Prostate gland (tissue), 2 donors: ENCODE measurements at places on chromosomes 1 and 21. TPM values are rescaled to one million over a fixed set of nuclear protein-coding genes. Genes with fewer than 3 reads are reported as not detected.

- H3K36me3 ChIP-seq: no peaks in the 10 kb centered on the region
- H3K27ac ChIP-seq: peak overlapping the region; percentile 2
- no peaks in the 10 kb centered on the region for H3K27me3 ChIP-seq
- H3K4me3 ChIP-seq: no peak overlapping the region
Measured at GRCh38 chr1:219123036-219123435, 50.6 kb upstream of the LYPLAL1 start.

The DRAXIN gene
- total RNA-seq: 0.05 TPM

- H3K4me3 ChIP-seq: no peak within 1 kb of the TSS
- peaks cover 4% of the 10 kb centered on the region for H3K36me3 ChIP-seq
- H3K27me3 ChIP-seq: no peaks in the 10 kb centered on the region
- H3K27ac ChIP-seq: peak within 1 kb of the TSS; percentile 19
- no peak for DNase-seq
Measured at GRCh38 chr1:150507912-150508864, at the start of gene ECM1. TSS of gene ECM1 (plus strand) at chr1:150508109. CDS start at chr1:150508210, 101 bp downstream.

- no peak overlapping the region for H3K27ac ChIP-seq
- no peaks in the 10 kb centered on the region for H3K4me1 ChIP-seq
- no peak overlapping the region for H3K4me3 ChIP-seq
- DNase-seq: peak; percentile 13
Measured at GRCh38 chr1:232793944-232794343, 11.3 kb upstream of the MAP10 start.

The HFM1 gene
- total RNA-seq: 0.18 TPM

The FMO2 gene
- total RNA-seq: 10.6 TPM
